Cardiac ventricle fibroblast (primary cell): ENCODE measurements at places on chromosomes 7 and 10. TPM values are rescaled to one million over a fixed set of nuclear protein-coding genes. Genes with fewer than 3 reads are reported as not detected.

EMX2 gene
- total RNA-seq = 0.10 and 0.75 TPM in 2 replicates

PCDH15 gene
- not detected in 2 replicates for total RNA-seq

PRKAR2B gene
- 9.3 and 11.1 TPM in 2 replicates for total RNA-seq

PRSS2 gene
- total RNA-seq = 1.00 TPM in 1 of 2 replicates, not detected in the other

CALHM1 gene
- total RNA-seq = not detected in 2 replicates

HERC4 gene
- 24.7 and 28.0 TPM in 2 replicates for total RNA-seq

CYP3A7 gene
- not detected in 2 replicates for total RNA-seq

JAKMIP3 gene
- 0.19 and 0.20 TPM in 2 replicates for total RNA-seq

SHH gene
- not detected in 2 replicates for total RNA-seq

TLL2 gene
- 0.44 and 0.98 TPM in 2 replicates for total RNA-seq
